ENCODE measurements at places on chromosomes 16 and 17. TPM values are rescaled to one million over a fixed set of nuclear protein-coding genes. Genes with fewer than 3 reads are reported as not detected.
A peak's percentile ranks its signal among the peaks of the same experiment; 100 is the strongest.

GRCh38 chr17:75348386-75349012, 57.0 kb downstream of the GRB2 start:
- no peak for DNase-seq

Gene ACSF2
- polyA plus RNA-seq = 7.9 TPM

GRCh38 chr17:8444494-8444893, 8.8 kb downstream of the NDEL1 start:
- no peak for DNase-seq

GRCh38 chr17:63476854-63477479, at the start of gene ACE:
Gene ACE, plus strand, starts transcription at chr17:63477061. Its CDS starts 34 bp downstream, at chr17:63477095.
- DNase-seq = peak; percentile 45

DNA sequence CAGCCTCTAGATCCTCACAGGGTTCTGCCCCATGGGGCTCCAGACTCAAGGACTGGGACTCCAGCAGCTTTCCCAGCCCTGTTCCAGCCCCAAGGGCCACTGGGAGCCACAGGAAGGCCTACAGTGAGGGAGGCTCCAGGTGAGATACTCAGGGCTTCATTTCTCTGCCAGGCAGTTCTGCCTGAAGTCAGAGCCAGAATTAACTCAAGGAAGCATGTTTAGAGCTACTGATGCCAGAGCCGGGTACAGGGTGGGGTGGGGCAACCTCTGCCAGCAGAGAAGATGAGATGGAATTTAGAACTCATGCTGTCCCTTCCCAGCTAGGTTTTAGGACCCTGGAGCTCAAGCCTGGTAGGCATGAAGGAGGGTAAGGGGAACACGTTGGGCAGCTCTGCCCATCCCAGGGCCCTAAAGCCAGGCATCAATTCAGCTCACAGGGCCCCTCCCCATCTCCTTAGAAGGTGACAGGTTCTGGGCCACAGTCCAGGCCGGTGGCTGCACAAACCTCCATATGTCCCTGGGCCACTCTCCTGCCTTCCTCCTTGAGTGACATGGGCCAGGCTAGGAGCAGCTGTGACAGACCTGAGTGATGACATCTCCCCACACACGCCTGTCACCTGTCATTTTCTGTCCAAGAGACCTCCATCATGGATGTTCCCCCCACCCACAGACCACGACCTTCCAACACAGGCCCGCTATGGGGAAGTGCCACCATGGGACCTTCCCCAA, 24.5 kb upstream of the SPPL2C start:
- no peak for DNase-seq

GRCh38 chr17:6666077-6666521, 14.5 kb downstream of the C17orf100 start:
- DNase-seq = peak; percentile 79

- DNase-seq = no peak
Observed at GRCh38 chr17:41595585-41595984, 8.9 kb upstream of the KRT14 start.

GRCh38 chr16:85094812-85095211, 17.5 kb downstream of the CIBAR2 start:
- no peak for DNase-seq
